Activated T-helper 1 cell treated with anti-CD3 and anti-CD28 coated beads, Interleukin-12 subunit alpha, Interleukin-12 subunit beta, Interleukin-2, Interleukin-4 antibody, amounts not matched to agents 30 ng/mL and 10 ng/mL and 1 ng/mL, durations not matched to agents 14 hours and 24 hours and 36 hours (primary cell): ENCODE measurements at places on chromosomes 7 and 10. TPM values are rescaled to one million over a fixed set of nuclear protein-coding genes. Genes with fewer than 3 reads are reported as not detected.

- H3K27me3 ChIP-seq = peaks cover 10% of the 10 kb centered on the region
- DNase-seq = no peak
- H3K36me3 ChIP-seq = no peaks in the 10 kb centered on the region
- no peak overlapping the region for H3K4me3 ChIP-seq
These were observed 138.1 kb downstream of the EMX2 start for GRCh38 chr10:117680601-117681000.

- no peaks in the 10 kb centered on the region for H3K4me1 ChIP-seq
- no peak overlapping the region for H3K4me3 ChIP-seq
- no peak for DNase-seq
- no peak overlapping the region for H3K27ac ChIP-seq
- no peaks in the 10 kb centered on the region for H3K27me3 ChIP-seq
- H3K36me3 ChIP-seq = no peaks in the 10 kb centered on the region
These were observed 590.9 kb upstream of the MGMT start for GRCh38 chr10:128875956-128876736.

DNA sequence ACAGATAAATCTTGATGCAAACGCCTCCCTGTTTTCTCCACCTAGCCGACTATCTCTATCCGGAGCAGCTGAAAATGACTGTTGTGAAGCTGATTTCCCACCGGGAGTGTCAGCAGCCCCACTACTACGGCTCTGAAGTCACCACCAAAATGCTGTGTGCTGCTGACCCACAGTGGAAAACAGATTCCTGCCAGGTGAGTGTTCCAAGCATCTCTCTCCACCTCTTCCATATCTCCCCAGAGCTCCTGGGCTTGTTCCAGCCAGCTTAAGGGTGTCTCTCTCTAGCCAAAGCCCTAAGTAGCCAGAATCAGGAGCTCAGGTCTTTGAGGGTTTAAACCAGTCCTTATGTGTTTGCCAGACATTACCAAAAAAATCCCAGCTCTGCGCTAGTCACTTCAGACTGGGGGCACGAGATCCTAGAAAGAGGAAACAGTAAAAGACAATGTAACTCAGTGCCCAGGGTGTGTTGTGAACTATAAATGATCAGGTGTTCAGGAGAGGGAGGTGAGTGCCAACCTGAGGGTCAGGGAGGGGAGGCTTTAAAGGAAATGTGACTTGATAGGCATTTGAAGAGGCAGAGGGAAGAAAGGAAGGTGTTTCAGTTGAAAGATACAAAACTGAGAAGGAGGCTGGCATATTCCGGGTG lies 4.4 kb downstream of the PLAU start:
- peaks cover 27% of the 10 kb centered on the region for H3K4me1 ChIP-seq
- no peak overlapping the region for H3K4me3 ChIP-seq
- no peak for DNase-seq
- peaks cover 47% of the 10 kb centered on the region for H3K27me3 ChIP-seq
- peaks cover 16% of the 10 kb centered on the region for H3K36me3 ChIP-seq

GRCh38 chr10:75080554-75080953 lies 30.9 kb upstream of the SAMD8 start:
- DNase-seq = no peak
- peaks cover 4% of the 10 kb centered on the region for H3K27me3 ChIP-seq
- H3K4me1 ChIP-seq = peaks cover under 1% of the 10 kb centered on the region

DNA sequence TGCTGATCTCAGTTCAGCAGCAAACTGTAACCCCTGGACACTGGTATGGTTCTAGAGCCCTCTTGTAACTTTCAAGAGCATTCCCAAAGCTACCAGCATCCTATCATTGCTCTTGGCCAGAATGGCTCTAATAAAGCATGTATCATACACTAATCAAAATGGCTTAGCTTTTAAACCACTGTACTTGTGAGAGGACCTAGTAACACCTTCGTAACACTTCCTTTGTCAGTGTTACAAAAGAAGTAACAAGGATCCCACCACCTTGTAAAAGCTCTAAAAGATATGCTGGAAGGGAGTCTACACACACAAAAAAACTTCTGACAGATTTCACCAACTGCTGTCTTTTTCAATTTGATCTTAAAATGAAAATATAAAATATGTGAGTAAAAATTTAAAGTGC lies 144.7 kb downstream of the ALOX5 start:
- peaks cover 13% of the 10 kb centered on the region for H3K4me1 ChIP-seq
- no peaks in the 10 kb centered on the region for H3K36me3 ChIP-seq
- H3K4me3 ChIP-seq = no peak overlapping the region
- H3K27me3 ChIP-seq = peaks cover 2% of the 10 kb centered on the region

DNA sequence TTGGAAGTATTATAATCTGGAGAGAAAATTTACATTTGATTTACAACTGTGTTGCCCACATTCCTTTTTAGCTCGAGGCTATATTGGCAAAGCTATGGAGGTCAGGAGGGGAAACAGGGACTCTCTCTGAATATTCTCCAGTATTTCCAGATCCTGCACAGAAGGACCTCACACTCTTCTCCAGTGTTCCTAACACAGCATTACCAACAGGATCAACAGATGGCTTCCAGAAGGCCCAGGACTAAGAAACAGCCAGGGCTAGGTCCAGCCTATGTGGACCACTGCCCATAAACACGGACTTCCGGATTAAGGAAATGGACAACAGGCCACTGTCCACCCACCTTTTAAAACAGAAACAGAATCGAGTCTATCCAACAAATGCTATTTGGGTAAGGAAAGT lies 65.3 kb downstream of the CHCHD3 start:
- no peak for DNase-seq
- no peaks in the 10 kb centered on the region for H3K27me3 ChIP-seq
- peaks cover 6% of the 10 kb centered on the region for H3K36me3 ChIP-seq

Gene SPDYE6
- not detected in 2 replicates for total RNA-seq

Gene UNCX
- not detected in 2 replicates for total RNA-seq
